Activated naive CD4-positive, alpha-beta T cell treated with anti-CD3 and anti-CD28 coated beads for 36 hours (primary cell): ENCODE measurements at places on chromosomes 6 and 20.

GRCh38 chr20:20002101-20002998 lies 14.8 kb upstream of the NAA20 start:
- H3K27me3 ChIP-seq = peaks cover 30% of the 10 kb centered on the region
- peaks cover 13% of the 10 kb centered on the region for H3K4me1 ChIP-seq
- no peaks in the 10 kb centered on the region for H3K36me3 ChIP-seq

DNA sequence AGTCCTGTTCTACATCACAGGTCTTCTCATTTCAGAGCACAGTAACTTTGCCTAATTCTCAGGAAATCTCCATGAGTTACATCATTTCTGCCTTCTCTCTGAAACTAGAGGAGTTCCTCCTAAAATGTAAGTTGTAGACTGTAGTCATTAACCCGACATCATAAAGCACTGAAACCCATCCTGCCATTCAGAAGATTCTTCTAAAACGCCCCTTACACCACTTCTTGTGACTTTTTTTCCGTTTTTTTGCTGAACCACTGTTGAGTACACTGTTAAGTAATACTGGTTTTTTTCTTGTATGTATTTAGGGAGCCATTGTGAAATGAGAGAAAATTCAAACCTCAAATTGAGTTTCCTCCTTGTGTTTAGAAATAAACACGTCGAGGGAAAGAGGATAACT lies 117.3 kb downstream of the MAP3K4 start:
- H3K4me1 ChIP-seq = peaks cover 21% of the 10 kb centered on the region
- H3K4me3 ChIP-seq = no peak overlapping the region
- no peaks in the 10 kb centered on the region for H3K27me3 ChIP-seq
- H3K27ac ChIP-seq = no peak overlapping the region
- H3K36me3 ChIP-seq = peaks cover 58% of the 10 kb centered on the region

- peak overlapping the region; percentile 25 for H3K4me3 ChIP-seq
- H3K36me3 ChIP-seq = peaks cover 2% of the 10 kb centered on the region
- H3K4me1 ChIP-seq = peaks cover 77% of the 10 kb centered on the region
- no peaks in the 10 kb centered on the region for H3K27me3 ChIP-seq
Measured at GRCh38 chr20:47318027-47318585, 38.4 kb downstream of the ZMYND8 start.

DNA sequence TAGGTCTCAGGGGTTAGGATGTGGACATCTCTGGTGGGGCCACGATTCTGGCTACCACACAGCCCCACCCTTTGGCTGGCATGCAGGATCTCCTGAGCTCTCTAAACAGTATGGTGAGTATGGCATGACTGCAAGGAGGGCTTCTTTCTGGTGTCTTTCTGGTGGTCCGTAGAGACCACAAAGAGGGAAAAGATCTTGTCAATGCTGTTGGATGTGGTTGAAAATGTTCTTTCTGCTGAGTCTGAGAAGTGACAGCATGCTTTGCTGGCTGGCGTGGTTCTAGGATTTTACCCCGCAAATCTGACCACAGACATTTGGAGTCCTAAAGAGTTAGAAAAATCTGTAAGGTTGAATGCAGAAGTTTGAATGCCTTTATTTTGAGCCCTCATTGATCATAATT lies 474.9 kb upstream of the CHD6 start:
- H3K4me1 ChIP-seq = no peaks in the 10 kb centered on the region
- DNase-seq = no peak
- H3K4me3 ChIP-seq = no peak overlapping the region
- H3K27me3 ChIP-seq = no peaks in the 10 kb centered on the region

GRCh38 chr6:174036-174435 lies 118.3 kb upstream of the DUSP22 start:
- H3K4me1 ChIP-seq = peaks cover 3% of the 10 kb centered on the region
- no peak for DNase-seq
- no peak overlapping the region for H3K27ac ChIP-seq
- no peak overlapping the region for H3K4me3 ChIP-seq
- no peaks in the 10 kb centered on the region for H3K36me3 ChIP-seq

DNA sequence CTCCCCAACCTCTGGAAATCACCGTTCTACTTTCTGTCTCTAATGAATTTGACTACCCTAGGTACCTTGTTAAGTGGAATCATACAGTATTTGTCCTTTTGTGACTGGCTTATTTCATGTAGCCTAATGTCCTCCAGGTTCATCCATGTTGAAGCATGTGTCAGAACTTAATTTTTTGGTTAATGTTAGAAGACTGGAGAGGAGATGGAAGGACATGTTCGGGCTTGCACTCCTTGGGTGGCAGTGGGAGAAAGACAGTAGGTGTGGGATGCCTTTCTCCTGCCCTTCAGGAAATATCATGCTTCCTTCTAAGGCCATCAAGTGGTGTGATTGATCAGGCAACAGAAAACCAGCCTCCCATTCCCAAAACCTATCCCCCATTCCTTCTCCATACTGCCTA lies 61.1 kb upstream of the RNF144B start:
- no peak for DNase-seq
- no peak overlapping the region for H3K4me3 ChIP-seq
- no peak overlapping the region for H3K27ac ChIP-seq
- H3K27me3 ChIP-seq = no peaks in the 10 kb centered on the region
- no peaks in the 10 kb centered on the region for H3K36me3 ChIP-seq

DNA sequence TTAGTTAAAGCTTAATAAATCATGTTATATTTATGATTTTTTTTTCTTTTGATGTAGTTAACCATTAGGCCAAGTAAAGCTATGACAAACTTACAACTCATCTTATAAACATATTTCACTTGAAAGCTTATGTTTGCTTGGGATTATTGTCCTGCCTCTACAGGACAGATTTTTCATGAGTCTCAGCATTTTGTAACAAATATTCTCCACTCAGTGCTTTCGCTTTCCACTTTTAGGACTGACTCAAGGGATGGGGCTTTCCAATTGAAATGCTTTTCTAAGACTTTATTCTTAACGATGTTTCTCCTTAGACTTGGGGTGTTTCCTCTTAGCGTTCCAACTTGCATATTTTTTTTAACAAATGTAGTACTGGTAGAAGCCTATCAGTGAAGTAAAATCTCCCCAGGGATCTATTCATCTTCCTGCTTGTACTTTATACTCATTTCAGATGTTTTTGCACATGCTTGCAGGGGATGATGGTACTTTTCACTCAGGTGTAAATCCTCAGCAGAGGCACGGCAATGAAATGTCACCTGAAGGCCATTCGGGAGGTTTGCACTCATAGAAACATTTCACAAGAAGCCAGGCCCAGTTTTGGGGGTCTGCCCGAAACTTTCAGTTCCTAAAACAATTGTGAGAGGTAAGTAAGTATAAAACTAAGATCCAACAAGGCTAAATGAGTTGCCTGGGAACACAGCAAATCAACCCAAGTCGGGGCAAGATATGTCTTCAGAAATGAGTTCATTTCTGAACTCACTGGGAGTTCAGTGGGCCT lies 298.1 kb upstream of the FOXQ1 start:
- H3K4me3 ChIP-seq = no peak overlapping the region
- no peaks in the 10 kb centered on the region for H3K4me1 ChIP-seq
- H3K27me3 ChIP-seq = peaks cover 27% of the 10 kb centered on the region

- no peak for DNase-seq
- no peak overlapping the region for H3K4me3 ChIP-seq
- peaks cover 12% of the 10 kb centered on the region for H3K27me3 ChIP-seq
- H3K36me3 ChIP-seq = no peaks in the 10 kb centered on the region
- H3K27ac ChIP-seq = no peak overlapping the region
Measured at GRCh38 chr20:5297280-5298004, 19.3 kb downstream of the PROKR2 start.

- peaks cover 6% of the 10 kb centered on the region for H3K4me1 ChIP-seq
- no peak overlapping the region for H3K4me3 ChIP-seq
- H3K36me3 ChIP-seq = no peaks in the 10 kb centered on the region
- no peak overlapping the region for H3K27ac ChIP-seq
- no peaks in the 10 kb centered on the region for H3K27me3 ChIP-seq
Measured at GRCh38 chr6:157134402-157135047, 188.8 kb downstream of the TMEM242 start.
